NCI-H1417 treated with DMSO at 0.1 percent for 48 hours (cell line): ENCODE measurements at places on chromosomes 1 and 21.
A peak's percentile ranks its signal among the peaks of the same experiment; 100 is the strongest.

GRCh38 chr1:21280011-21280471 is 10.2 kb downstream of the ECE1 start:
- DNase-seq: no peak

GRCh38 chr1:33335020-33335419 is 14.1 kb upstream of the A3GALT2 start:
- no peak for DNase-seq

DNA sequence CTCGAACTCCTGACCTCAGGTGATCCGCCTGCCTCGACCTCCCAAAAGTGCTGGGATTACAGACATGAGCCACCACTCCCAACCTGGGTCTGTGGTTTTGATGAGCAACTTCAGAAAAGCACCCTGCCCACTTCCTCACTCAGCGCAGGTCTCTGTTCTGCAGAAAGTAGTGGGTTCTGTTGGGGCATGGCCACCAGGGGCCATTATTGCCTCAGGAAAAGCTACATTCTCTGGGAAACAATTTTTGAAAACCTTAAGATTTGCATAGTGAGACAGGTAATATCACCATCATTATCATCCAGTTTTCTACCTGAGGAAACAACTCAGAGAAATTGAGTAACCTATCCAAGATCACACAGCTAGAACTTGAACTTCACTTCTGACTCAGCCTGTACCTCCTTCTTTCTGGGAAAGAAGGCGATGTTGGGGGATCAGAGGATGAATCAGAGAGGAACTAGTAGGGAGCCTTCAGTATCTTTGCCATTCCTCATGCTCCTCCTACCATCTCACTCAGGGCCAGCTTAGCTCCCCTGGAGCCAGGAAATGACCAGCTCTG is 7.1 kb upstream of the NES start:
- DNase-seq: no peak

DNA sequence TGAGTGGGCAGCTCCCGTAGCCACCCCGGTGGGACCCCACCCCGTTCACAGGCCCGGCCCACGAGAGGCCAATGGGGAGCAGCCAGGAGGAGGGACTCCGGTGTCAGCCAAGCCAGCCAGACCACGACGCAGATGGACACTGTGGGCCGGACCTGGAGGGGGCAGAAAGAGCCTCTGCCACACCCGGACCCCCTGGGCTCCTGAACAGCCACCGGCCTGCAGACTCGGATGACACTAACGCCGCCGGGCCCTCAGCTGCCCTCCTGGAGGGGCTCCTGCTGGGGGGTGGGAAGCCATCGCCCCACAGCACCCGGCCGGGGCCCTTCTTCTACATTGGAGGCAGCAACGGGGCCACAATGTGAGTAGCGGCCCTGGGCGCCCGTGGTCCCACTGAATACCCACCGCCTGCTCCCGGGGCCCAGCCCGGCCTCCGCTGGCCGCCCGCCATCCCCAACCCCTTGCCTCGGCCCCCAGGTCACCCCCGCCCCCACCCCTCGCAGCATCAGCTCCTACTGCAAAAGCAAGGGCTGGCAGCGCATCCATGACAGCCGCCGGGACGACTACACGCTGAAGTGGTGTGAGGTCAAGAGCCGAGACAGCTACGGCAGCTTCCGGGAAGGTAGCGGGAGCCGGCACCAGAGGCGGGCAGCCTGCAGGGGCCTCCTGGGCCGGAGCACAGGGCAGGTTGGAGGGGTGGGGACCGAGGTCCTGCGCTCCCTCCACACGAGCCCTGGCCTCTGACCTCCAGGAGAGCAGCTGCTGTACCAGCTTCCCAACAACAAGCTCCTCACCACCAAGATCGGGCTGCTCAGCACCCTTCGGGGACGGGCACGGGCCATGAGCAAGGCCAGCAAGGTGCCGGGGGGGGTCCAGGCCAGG is 6.5 kb downstream of the TTLL10 start:
- DNase-seq: no peak

- DNase-seq: no peak
Measured at GRCh38 chr1:202844935-202845334, 34.2 kb downstream of the PCAT6 start.

- no peak for DNase-seq
Measured at GRCh38 chr1:64686828-64687724, 57.8 kb upstream of the RAVER2 start.

GRCh38 chr1:18166341-18166740 is 58.7 kb downstream of the IGSF21 start:
- DNase-seq: no peak

GRCh38 chr21:21730512-21730911 is 732.3 kb downstream of the NCAM2 start:
- no peak for DNase-seq

- no peak for DNase-seq
Measured at GRCh38 chr1:39178541-39179431, 25.7 kb upstream of the MACF1 start.

DNA sequence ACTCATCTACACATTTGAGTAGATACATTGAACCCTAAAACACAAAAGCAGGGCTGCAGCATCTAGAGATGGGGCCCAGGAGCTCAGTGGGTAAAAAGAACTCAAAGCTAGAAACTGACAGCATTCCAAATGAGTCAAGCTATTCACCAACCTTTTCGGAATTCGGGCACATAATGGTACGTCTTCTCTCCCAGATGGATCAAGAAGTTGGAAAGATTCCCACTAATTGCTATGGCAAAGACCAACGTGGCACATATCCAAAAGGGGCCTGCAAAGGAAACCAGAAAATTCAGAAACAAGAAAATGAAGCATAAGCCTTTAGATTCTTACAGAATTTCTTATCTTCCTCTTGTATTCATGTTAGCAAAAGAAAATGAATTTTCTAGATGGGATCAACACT is 18.4 kb downstream of the YIPF1 start:
- no peak for DNase-seq

- DNase-seq: no peak
Measured at GRCh38 chr1:4673494-4673893, 19.1 kb downstream of the AJAP1 start.

- no peak for DNase-seq
Measured at GRCh38 chr1:11851180-11851579, 3.6 kb upstream of the NPPA start.

GRCh38 chr1:36239941-36240637 is 15.8 kb downstream of the THRAP3 start:
- peak; percentile 16 for DNase-seq

DNA sequence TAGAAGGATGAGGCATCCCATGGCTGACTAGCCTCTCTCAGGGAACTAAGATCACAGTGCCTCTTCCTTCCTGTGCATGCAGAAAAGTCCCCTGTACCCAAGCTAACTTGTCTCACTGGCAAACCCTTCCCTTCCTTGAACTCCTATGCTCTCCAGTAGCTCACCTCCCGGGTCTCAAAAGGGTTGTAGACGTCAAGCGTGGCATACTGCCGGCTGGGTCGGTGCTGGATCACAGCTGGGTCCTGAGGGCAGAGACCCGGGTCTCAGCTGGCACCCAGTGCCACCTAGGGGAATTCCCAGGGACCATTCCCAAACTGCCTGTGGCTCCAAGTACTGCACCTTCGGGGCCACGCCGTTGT is 688 bp downstream of the SCAMP3 start:
- DNase-seq: no peak

GRCh38 chr1:24986372-24986965 is 56.4 kb upstream of the RUNX3 start:
- DNase-seq: no peak

DNA sequence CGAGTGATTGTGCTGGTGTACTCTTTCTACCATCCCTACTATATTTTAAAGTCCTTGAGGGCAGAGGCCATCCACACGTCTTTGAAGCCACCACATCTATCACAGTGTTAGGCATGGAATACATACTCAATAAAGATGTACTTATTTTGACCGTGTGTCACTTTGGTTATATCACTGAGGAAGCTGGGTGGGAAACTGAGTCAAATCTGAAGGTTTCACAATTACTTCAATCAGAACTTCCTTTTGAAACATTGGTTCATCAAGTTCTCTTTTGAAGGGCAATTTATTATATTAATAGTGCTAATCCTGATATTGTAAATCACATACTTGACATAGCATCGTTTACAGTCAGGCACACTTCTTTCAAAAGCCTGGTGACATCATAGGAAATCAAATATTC is 53.3 kb upstream of the ATP1B1 start:
- DNase-seq: no peak

- no peak for DNase-seq
Measured at GRCh38 chr1:229190057-229190575, 80.8 kb upstream of the RAB4A start.

DNA sequence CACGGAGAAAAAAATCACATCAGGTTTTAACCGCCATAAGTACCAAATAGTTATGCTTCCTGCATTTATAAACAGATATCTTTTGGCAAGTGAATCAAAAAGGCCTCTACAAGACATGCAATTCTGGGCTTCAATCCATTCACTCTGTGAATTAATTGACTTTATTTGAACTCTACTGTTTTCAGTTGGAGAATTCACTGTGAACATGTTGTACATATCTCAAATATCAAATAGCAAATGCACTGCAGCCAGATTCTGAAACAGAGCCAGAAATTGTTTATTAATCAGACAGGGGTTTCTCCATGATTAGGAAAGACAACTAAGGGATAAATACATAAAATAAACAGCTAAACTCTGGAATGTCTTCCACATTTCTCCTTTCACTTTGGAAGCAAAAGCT is 445.4 kb upstream of the NFIA start:
- no peak for DNase-seq

GRCh38 chr1:29973406-29973805 is 737.1 kb downstream of the PTPRU start:
- no peak for DNase-seq

DNA sequence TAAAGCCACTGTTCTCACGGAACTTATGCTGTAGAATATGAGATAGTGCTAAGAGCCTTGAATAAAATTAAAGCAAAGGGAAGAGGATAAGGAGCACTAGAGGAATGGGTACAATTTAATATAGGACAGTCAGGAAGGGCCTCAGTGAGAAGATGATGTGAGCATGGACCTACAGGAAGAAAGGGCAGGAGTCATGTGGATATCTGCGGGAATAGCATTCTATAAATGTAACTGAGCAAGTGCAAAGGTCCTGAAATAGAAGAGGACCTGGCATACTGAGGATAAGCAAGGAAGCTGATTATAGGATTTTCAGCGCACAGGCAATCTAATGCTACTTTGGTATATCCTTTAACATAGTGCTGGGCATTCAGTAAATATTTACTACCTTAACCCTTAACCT is 12.6 kb upstream of the BCAS2 start:
- no peak for DNase-seq

- DNase-seq: no peak
Measured at GRCh38 chr1:1004780-1005697, 5.1 kb upstream of the HES4 start.

DNA sequence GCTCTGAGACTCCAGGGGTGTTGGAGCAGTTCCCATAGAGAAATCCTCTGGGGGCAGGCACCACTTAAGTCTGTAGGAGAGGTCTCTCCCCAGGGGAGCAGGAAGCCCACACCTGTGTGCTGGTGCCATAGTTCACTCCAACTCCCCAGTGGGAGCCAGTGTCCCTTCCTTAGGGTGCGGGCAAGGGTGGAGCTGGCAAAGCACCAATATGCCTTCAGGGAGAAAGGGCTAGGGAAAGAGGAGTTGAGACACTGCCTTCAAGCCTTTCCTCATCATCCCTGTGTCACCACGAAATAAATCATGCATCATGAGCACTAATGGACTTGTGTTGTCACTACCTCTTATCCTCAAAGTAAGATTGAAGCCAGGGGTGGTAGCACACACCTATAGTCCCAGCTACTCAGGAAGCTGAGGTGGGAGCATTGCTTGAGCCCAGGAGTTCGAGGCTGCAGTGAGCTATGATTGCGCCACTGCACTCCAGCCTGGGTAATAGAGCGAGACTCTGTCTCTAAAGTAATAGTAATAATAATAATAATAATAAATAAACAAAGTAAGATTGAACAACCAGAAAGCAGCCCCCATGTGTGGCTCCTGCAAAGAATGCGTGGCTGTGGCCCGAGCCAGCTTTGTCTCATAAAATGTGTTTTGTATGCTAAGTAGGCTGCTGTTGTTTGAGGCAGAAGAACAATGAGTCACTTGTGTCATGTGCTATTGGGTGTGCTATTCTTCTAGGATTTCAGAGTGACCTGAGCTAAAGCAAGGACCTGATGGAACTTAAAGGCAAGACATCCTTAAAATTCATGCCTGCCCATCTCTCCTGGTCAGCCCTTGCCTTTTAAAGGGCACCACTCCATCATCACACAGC is 6.7 kb upstream of the TIE1 start:
- DNase-seq: no peak

DNA sequence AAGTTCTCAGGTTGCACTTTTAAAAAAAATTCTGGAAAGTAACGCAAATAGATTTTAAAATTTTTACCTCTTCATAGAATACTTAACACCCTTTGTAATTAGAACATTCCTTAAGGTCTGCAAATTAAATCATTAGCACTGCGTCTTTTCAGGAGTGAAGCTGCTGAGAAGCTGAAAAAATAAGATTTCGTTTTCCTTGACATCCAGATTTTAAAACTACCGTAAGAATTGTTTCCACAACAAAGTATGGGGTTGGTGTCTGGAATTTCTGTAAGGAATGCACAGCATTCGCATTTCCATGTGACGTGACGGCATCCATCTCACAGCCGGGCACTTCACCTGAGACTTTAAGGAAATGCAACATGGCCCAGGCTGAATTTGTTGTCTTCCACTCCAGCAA is 76.3 kb upstream of the COX20 start:
- no peak for DNase-seq

DNA sequence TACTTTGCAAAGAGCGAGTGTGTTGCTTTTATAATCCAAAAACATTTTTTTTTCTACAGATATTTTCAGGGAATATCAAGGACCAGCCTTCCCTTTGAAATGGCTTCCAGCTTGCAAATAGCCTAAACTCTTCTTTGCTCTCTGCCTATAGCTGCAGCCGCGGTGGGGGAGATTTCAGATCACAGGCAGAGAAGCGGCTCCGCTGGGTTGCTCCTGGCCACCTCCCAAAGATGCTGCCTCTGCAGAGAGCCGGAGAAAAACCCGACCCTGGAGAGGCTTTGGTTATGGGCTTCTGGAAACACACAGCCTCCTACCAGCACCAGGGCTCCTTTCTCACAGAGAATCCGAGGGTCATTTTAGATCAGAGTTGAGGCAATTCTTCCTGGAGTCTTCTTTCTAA is 18.6 kb upstream of the PAX7 start:
- DNase-seq: no peak

- DNase-seq: no peak
Measured at GRCh38 chr1:180672505-180672904, 40.7 kb downstream of the XPR1 start.

DNA sequence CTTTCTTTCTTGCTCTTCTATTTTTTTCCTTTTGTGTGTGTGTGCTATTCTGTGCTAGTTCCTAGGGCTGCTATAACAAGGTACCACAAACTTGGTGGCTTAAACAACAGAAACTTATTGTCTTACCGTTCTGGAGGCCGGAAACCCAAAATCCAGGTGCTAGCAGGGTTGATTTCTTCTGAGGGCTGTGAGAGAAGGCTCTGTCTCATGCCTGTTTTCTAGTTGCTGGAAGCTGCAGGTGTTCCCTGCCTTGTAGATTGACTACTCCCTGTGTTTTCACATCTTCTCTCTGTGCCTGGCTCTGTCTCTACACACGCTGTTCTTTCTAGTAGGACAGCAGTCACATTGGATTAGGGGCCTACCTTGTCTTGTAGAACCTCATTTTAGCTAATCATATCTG is 150.9 kb upstream of the DSCAM start:
- no peak for DNase-seq
